ENCODE measurements at places on chromosomes 2 and 18. TPM values are rescaled to one million over a fixed set of nuclear protein-coding genes. Genes with fewer than 3 reads are reported as not detected.

DNA sequence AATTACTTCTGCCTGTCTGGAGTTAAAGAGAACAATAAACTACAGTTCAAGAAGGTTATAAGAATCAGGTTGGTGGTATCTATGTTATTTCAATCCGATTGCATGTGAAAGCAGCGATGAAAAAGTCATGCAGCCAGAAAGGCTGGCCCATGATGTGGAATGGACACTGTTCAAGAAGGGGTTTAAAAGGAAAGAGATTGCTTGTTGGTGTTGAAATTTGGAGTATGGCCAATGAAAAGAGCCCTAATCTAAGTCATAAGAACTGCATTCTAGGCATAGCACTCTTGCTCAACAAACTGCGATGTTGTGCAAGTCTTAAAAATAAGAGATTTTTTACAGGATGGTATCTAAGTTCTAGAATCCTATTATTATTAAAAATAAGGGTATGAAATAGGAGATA lies 61.3 kb downstream of the EFEMP1 start:
- DNase-seq, result no peak

GRCh38 chr2:152198499-152198898 lies 22.9 kb upstream of the STAM2 start:
- DNase-seq, result no peak

GRCh38 chr18:78753240-78753639 lies 226.4 kb upstream of the SALL3 start:
- peak; percentile 79 for DNase-seq

DNA sequence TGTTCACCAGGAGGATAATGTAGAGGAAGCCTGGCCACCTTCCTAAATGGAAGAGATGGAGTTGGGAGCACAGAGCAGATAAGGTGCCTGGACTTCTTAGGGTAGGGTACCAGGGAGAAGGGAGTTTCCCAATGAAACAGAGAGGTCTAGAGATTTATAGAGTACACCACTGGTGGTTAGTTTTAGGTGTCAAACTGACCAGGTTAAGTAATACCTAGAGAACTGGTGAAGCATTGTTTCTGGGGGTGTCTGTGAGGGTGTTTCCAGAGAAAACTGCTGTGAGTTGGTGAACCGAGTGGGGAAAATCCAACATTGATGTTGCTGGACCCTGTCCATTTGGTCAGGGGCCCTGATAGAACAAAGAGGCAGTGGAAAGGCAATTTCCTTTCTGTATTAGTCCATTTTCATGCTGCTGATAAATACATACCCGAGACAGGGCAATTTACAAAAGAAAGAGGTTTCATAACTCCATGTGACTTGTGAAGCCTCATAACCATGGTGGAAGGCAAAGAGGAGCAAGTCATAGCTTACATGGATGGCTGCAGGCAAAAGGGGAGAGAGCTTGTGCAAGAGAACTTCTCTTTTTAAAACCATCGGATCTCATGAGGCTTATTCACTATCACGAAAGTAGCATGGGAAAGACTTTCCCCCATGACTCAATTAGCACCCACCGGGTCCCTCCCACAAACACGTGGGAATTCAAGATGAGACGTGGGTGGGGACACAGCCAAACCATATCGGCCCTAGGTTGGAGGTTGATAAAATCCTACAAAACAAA lies 260.8 kb downstream of the CBLN2 start:
- DNase-seq, result no peak

The RNF125 gene
- 3.7 TPM for total RNA-seq

- no peak for DNase-seq
These were observed 132.3 kb upstream of the TFPI start for GRCh38 chr2:187686416-187687024.

- DNase-seq, result no peak
These were observed 979.4 kb downstream of the TSN start for GRCh38 chr2:122734766-122735424.

The RTP5 gene
- total RNA-seq, result not detected

- peak; percentile 92 for DNase-seq
These were observed at the start of gene SH3BP4 for GRCh38 chr2:234951664-234952269. TSS of gene SH3BP4 (plus strand) at chr2:234952017. CDS start at chr2:235035003, 82,986 bp downstream.

The IL1RL1 gene
- 16.2 TPM for total RNA-seq

The CELF4 gene
- total RNA-seq, result not detected

The IL1R2 gene
- 27.0 TPM for total RNA-seq

DNA sequence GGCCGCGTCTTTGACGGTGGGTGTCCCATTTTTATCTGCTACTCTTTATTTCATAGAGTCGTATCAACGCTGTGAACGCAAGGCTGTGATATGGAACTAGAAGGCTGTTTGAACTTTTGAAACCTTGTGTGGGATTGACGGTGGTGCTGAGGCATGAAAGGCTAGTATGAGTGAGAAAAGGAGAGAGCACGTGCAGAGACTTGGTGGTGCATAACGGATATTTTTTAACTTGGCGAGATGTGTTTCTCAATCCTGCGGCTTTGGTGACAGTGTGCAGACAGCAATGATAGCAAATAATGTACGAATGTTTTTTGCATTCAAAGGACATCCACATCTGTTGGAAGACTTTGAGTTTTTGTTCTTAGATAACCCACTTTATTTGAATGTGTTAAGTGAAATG lies 6.2 kb downstream of the HES6 start:
- no peak for DNase-seq

DNA sequence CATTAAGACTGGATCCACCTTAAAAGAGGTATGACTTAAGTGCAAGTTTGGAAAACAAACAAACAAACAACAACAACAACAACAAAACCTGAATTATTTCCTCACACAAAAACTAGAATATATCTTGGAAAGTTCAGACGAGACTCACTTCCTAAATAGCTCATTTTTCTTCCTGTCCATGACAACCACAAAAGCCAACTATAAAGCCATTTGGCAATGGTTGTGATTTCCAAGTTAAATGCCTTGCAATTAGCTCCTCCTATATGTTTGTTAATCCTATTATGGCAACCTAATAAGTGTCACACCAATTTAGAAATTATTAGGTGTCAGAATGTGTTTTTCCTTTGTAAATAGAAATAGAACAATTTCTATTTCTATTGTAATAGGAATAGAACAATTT lies 91.6 kb upstream of the ARL5A start:
- no peak for DNase-seq

DNA sequence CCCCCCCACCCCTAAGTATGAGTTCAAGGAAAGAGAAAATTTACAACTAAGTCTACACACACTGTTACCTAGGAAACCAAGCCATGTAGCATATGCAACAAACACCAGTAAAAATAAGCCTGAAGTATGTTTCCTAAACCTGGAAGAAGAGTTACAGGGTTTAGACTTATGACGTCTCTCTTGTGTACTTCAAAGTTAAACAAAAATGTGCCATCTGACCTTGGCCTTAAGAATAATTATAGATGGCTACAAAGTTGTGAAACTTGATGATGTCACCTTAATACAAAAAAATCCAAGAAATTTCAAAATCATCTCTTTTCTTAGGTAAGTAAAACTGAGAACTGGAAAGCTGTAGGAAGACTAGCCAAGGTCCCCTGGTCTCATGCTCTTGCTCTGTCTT lies 297.6 kb upstream of the NRXN1 start:
- DNase-seq, result no peak

DNA sequence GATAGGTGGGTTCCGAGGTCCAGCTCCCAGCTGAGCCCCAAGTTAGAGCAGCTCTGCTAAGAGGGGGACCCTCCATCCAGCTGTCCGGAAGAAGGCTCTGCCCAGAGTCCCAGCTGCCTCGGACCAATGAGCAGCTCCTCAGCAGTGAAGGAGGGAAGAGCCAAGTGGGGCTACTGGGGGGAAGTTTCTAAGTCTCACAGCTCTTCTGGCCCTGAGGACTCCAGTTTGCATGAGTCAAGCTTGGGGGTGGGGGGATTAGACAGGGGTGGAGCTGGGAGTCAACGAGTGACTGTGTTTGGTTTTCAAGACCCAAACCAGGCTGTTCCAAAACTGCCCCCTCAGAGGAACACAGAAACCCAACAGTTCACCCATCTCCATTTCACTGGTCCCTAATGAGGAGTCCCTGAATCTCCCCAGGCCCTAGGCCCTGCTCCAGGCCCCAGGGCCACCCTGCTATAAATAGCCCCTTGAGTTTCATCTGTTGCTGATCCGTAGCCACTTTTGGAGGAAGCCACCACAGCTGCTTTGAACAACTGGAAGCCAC lies 100.9 kb downstream of the TNS1 start:
- DNase-seq, result no peak

DNA sequence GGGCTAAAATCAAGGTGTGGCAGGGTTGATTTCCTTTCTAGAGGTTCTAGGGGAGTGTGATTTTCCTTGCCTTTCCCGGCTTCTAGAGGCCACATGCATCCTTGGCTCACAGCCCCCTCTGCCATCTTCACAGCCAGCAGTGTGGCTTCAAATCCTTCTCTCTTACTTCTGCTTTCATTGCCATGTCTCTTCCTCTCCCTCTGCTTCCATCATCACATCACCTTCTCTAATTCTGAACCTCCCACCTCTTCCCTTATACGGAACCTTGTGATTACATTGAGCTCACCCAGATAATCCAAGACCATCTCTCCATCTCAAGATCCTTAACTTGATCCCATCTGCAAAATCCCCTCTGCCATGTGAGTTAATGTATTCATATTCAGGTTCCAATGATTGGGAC lies 56.2 kb upstream of the RMDN2 start:
- no peak for DNase-seq

GRCh38 chr2:139155991-139156390 lies 375.8 kb upstream of the NXPH2 start:
- DNase-seq, result no peak

The ABHD1 gene
- 0.48 TPM for total RNA-seq

The SAG gene
- not detected for total RNA-seq

DNA sequence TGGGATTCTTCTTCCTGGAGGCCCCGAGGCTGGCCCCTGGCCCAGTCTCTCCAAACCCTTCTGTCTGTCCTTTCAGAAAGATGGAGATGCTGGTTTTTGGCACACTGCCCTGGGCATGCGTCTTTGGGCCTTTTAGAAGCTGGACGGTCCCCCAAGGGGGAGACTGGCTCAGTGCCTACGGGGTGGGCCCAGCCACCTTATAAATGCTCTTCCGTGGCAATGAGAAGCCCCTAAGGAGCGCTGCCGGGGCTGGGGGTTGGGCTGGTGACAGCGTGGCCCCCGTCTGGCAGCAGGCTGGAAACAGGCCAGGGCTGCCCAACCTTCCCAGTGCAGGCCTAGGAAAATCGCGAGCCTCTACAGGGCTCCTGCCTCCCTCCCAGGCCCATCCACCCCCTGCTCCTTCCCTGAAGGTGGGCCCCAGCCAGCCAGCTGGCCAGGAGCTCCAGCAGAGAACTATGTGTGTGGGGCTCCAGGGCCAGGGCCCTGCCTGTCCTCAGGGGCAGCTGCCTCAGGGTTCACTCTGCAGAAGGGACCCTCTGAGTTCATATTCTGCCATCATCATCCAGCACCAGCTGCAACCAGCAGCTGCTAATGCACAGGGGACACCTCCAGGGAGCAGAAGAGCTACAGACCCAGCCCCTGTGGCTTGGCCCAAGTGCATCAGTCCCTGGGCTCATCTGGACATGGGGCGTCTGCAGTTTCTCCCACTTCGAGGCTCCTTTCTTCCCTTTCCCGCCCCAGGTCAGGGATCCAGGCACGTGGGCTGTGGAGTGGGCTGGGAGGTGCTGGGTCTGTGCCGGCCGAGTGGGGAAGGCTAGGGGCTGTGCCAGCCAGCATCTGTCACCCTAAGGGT lies 107.6 kb upstream of the OTOS start:
- peak; percentile 76 for DNase-seq
